ENCODE measurements at places on chromosomes 3 and 15. TPM values are rescaled to one million over a fixed set of nuclear protein-coding genes. Genes with fewer than 3 reads are reported as not detected.
A peak's percentile ranks its signal among the peaks of the same experiment; 100 is the strongest.

GRCh38 chr3:119981386-119981785 lies 112.9 kb downstream of the GSK3B start:
- DNase-seq, result peak; percentile 51
- no peaks in the 10 kb centered on the region for H3K27me3 ChIP-seq
- H3K27ac ChIP-seq, result no peak overlapping the region
- no peaks in the 10 kb centered on the region for H3K36me3 ChIP-seq

- no peaks in the 10 kb centered on the region for H3K27me3 ChIP-seq
- no peak overlapping the region for H3K4me3 ChIP-seq
- H3K36me3 ChIP-seq, result no peaks in the 10 kb centered on the region
- DNase-seq, result no peak
- peaks cover 55% of the 10 kb centered on the region for H3K4me1 ChIP-seq
These were observed 151.4 kb downstream of the IGF1R start for GRCh38 chr15:98799461-98800390.

- H3K4me3 ChIP-seq, result no peak overlapping the region
- no peak overlapping the region for H3K27ac ChIP-seq
- H3K27me3 ChIP-seq, result no peaks in the 10 kb centered on the region
- no peak for DNase-seq
These were observed 189.7 kb downstream of the PDZRN3 start for GRCh38 chr3:73435055-73435454.

GRCh38 chr3:98460220-98460619 lies 2.8 kb upstream of the OR5K1 start:
- H3K4me1 ChIP-seq, result no peaks in the 10 kb centered on the region
- H3K36me3 ChIP-seq, result no peaks in the 10 kb centered on the region
- no peak for DNase-seq
- no peak overlapping the region for H3K4me3 ChIP-seq

DNA sequence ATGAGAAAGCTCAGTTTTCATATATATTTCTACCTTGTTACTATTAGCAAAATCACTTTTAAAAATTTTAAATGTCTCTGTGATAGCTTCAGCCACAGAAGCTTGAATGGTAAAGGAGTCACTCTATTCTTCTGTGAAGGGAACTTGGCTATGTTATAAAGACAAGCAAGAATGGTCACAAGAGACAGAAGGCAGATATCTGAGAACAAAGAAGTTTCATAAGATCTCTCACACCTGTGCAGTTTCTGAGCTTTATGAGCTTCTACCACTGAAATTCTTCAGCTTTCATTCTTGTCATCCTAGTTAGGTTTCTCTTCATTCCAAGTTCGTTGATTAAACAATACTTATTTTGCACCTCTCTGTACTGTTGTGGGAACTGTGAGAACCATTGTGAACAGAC lies 853.4 kb downstream of the IGSF11 start:
- no peaks in the 10 kb centered on the region for H3K27me3 ChIP-seq
- no peaks in the 10 kb centered on the region for H3K36me3 ChIP-seq
- H3K4me1 ChIP-seq, result no peaks in the 10 kb centered on the region
- no peak overlapping the region for H3K27ac ChIP-seq

- no peak for DNase-seq
- no peak overlapping the region for H3K4me3 ChIP-seq
- H3K4me1 ChIP-seq, result peaks cover 7% of the 10 kb centered on the region
- no peak overlapping the region for H3K27ac ChIP-seq
These were observed 90.6 kb downstream of the SLC9A9 start for GRCh38 chr3:143757691-143758090.

DNA sequence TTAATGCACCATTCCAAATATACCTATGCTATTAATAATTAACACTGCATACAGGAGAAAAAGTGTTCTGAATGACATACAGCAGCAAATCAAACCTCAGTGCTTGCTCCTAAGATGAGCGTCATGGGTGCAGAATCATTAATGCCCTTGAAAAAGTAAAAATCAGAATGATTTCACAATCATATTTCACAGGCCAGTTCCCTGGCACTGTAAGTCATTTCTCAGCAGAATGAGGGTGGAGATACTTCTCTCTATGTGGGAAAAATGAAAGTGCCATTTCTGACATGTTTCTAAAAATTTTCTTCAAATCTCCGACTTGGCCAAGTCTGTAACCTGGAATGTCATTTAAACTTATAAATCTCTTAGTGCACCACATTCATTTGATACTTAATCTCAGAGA lies 549.8 kb upstream of the AGTR1 start:
- no peaks in the 10 kb centered on the region for H3K4me1 ChIP-seq
- no peak for DNase-seq
- H3K36me3 ChIP-seq, result no peaks in the 10 kb centered on the region
- H3K27me3 ChIP-seq, result no peaks in the 10 kb centered on the region
- H3K27ac ChIP-seq, result no peak overlapping the region

DNA sequence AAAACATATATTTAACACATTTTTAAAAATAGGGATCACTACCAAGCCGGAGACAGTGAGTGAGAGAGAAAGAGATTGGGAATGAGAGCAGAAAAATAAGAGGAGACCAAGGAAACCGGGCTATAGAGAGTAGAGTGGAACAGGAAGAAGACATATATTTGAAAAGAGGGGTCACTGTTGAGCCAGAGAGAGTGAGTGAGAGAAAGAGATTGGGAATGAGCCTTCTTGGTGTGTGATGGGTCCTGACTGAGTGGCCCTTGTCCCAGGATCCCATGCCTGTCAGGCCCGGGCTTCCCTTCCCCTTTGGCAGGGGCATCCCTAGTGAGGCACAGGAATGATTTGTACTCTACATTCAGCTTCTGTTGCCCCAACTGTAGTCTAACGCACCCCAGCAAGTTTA lies 646.6 kb downstream of the NTRK3 start:
- H3K27me3 ChIP-seq, result no peaks in the 10 kb centered on the region
- H3K27ac ChIP-seq, result no peak overlapping the region
- no peak overlapping the region for H3K4me3 ChIP-seq
- no peaks in the 10 kb centered on the region for H3K36me3 ChIP-seq

- no peak overlapping the region for H3K27ac ChIP-seq
- H3K36me3 ChIP-seq, result no peaks in the 10 kb centered on the region
- no peak overlapping the region for H3K4me3 ChIP-seq
- H3K27me3 ChIP-seq, result no peaks in the 10 kb centered on the region
- H3K4me1 ChIP-seq, result peaks cover 12% of the 10 kb centered on the region
- no peak for DNase-seq
These were observed 279.7 kb downstream of the MECOM start for GRCh38 chr3:169383770-169384169.

- no peak overlapping the region for H3K4me3 ChIP-seq
- H3K27me3 ChIP-seq, result no peaks in the 10 kb centered on the region
- H3K4me1 ChIP-seq, result peaks cover 28% of the 10 kb centered on the region
- DNase-seq, result no peak
- no peak overlapping the region for H3K27ac ChIP-seq
These were observed 47.4 kb downstream of the CBLB start for GRCh38 chr3:105821433-105821832.

- H3K36me3 ChIP-seq, result no peaks in the 10 kb centered on the region
- H3K4me3 ChIP-seq, result no peak overlapping the region
- no peaks in the 10 kb centered on the region for H3K27me3 ChIP-seq
- DNase-seq, result no peak
- peaks cover 30% of the 10 kb centered on the region for H3K4me1 ChIP-seq
These were observed 2.9 kb downstream of the ACY1 start for GRCh38 chr3:51986010-51986947.

GRCh38 chr15:89167267-89168176 lies 53.9 kb downstream of the RLBP1 start:
- no peaks in the 10 kb centered on the region for H3K36me3 ChIP-seq
- peak; percentile 75 for DNase-seq
- H3K27ac ChIP-seq, result peak overlapping the region; percentile 60

GRCh38 chr3:158771982-158772381 lies 29.9 kb upstream of the MFSD1 start:
- H3K36me3 ChIP-seq, result no peaks in the 10 kb centered on the region
- H3K27ac ChIP-seq, result peak overlapping the region; percentile 47
- no peak for DNase-seq
- H3K4me1 ChIP-seq, result peaks cover 54% of the 10 kb centered on the region
- H3K27me3 ChIP-seq, result no peaks in the 10 kb centered on the region

DNA sequence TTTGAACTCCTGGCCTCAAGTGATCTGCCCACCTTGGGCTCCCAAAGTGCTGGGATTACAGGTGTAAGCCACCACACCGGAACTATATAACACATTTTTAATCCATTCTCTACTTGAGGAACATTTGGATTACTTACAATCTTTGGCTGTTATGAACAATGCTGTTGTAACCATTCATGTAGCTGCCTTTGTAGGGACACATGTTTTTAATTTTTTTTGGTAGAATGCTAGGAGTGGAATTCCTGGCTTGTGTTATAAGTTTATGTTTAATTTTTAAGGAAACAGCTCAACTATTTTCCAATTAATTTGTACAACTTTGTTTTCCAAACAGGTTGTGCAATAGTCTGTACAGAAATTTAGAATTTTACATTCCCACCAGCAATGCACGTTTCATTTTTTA lies 51.7 kb downstream of the GPR149 start:
- DNase-seq, result no peak
- H3K27ac ChIP-seq, result no peak overlapping the region
- H3K36me3 ChIP-seq, result no peaks in the 10 kb centered on the region
- no peaks in the 10 kb centered on the region for H3K27me3 ChIP-seq
- H3K4me1 ChIP-seq, result no peaks in the 10 kb centered on the region

DNA sequence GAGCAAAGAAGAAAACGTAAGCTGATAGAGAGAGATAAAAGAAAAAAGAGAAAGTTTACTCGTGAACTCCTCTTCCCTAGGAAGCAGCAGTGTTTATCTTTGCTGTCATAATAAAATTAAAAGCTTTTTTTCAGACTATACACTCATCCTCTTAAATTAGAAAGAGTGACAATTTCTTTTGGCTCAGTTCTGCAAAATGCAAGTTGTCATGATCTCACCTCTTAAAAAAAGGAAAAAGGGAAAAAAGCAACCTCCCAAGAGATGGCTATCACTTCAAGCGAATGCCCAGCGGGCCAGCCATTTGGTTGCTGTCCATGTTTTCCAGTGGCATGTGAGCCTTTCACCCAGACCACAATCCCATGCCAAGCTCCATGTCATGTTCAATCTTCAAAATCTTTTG lies 7.0 kb upstream of the THBS1 start:
- H3K4me3 ChIP-seq, result no peak overlapping the region
- H3K27ac ChIP-seq, result no peak overlapping the region
- no peaks in the 10 kb centered on the region for H3K36me3 ChIP-seq

DNA sequence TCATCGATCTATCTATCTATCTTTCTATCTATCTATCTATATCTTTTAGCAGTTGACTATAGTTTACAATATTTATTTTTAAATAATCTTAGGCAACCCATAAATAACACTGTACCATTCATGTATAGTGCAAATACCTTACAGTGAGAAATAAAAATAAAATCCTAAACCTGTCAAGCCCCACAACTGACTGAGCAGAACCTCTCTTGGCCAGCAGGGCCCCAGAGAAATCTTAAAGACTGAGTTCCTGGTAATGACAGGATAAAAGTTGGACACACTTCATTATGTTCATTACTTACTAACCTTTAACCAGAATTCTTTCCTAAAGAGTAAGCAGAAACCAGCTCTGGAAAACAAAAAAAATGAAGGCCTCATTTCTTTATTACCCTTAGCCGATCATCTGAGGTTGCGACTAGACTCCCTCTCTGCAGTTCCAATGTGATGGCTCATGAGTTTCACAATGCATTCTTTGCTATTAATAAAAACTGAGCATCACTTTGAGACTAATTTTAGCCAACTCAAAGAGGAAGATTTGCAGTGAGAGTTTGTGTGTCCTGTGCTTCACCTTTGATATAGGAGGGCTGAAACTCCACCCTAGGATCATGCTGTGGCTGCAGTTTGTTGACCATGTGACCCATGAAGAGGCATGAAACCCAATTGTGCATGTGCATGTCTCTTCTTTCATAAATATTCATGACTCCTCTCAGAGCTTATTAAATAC lies 1072.0 kb downstream of the NSUN3 start:
- H3K27ac ChIP-seq, result no peak overlapping the region
- no peaks in the 10 kb centered on the region for H3K4me1 ChIP-seq
- H3K4me3 ChIP-seq, result no peak overlapping the region
- H3K36me3 ChIP-seq, result no peaks in the 10 kb centered on the region
- no peaks in the 10 kb centered on the region for H3K27me3 ChIP-seq
- no peak for DNase-seq

- H3K36me3 ChIP-seq, result peaks cover 12% of the 10 kb centered on the region
- DNase-seq, result no peak
- H3K4me1 ChIP-seq, result no peaks in the 10 kb centered on the region
These were observed 22.6 kb downstream of the MKRN2OS start for GRCh38 chr3:12522721-12523120.

DNA sequence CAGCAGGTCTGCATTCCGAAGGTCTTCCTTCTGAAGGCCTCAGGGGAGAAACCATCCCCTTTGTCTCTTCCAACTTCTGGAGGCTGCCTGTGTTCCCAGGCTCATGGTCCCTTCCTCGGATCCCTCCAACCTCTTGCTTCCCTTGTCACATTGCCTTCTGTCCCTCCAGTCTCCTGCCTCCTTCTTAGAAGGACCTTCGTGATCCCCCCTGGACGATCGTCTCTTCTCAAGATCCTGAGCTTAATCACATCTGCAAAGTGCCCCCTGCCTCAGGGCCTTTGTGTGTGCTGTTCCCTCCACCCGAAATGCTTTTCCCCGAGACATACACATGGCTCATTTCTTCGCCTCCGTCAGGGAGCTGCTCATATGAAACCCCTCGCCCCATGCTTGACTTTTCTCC lies 505.8 kb downstream of the SHQ1 start:
- H3K27ac ChIP-seq, result no peak overlapping the region
- peaks cover 38% of the 10 kb centered on the region for H3K4me1 ChIP-seq
- no peaks in the 10 kb centered on the region for H3K27me3 ChIP-seq
- H3K4me3 ChIP-seq, result no peak overlapping the region
- H3K36me3 ChIP-seq, result no peaks in the 10 kb centered on the region

GRCh38 chr15:85492406-85492805 lies 112.0 kb downstream of the AKAP13 start:
- no peaks in the 10 kb centered on the region for H3K27me3 ChIP-seq
- DNase-seq, result no peak
- peaks cover 20% of the 10 kb centered on the region for H3K4me1 ChIP-seq
- H3K36me3 ChIP-seq, result no peaks in the 10 kb centered on the region
- no peak overlapping the region for H3K27ac ChIP-seq

FEZF2 gene
- total RNA-seq, result not detected

CAND2 gene
- 2.3 TPM for total RNA-seq

ZFAND6 gene
- total RNA-seq, result 120 TPM

IQCF5 gene
- not detected for total RNA-seq

KLF15 gene
- total RNA-seq, result 40.4 TPM

DNAJB8 gene
- total RNA-seq, result not detected

CFAP91 gene
- 2.3 TPM for total RNA-seq

A4GNT gene
- total RNA-seq, result not detected

CLDN18 gene
- total RNA-seq, result 134 TPM

KNG1 gene
- total RNA-seq, result not detected

LSMEM2 gene
- not detected for total RNA-seq
